ENCODE measurements at places on chromosomes 1 and 21.

- DNase-seq: no peak
These were observed 2.0 kb upstream of the SMYD3 start for GRCh38 chr1:246508897-246509688.

- no peak for DNase-seq
These were observed 250.3 kb upstream of the PROX1 start for GRCh38 chr1:213737398-213738035.

DNA sequence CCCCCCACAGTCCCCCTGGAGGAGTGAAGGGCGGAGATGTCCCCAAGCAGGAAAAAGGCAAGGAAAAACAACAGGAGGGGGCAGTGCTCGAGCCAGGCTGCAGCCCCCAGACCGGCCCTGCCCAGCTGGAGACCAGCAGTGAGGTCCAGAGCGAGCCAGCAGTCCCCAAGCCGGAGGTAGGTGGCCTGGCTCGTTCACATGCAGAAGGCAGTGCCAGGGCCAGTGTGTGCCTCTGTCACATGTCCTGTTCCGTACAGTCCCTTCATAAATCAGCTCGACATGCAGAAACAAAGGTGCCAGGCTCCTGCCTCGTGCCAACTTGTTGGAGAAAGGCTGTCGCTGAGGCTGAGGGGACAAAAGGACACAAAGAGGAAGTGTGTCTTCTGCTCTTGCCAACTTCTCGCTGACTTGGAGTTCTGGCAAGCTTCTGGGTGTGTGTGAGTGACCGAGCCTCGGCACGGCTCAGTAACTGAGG, 24.1 kb upstream of the MPZL1 start:
- DNase-seq: no peak

DNA sequence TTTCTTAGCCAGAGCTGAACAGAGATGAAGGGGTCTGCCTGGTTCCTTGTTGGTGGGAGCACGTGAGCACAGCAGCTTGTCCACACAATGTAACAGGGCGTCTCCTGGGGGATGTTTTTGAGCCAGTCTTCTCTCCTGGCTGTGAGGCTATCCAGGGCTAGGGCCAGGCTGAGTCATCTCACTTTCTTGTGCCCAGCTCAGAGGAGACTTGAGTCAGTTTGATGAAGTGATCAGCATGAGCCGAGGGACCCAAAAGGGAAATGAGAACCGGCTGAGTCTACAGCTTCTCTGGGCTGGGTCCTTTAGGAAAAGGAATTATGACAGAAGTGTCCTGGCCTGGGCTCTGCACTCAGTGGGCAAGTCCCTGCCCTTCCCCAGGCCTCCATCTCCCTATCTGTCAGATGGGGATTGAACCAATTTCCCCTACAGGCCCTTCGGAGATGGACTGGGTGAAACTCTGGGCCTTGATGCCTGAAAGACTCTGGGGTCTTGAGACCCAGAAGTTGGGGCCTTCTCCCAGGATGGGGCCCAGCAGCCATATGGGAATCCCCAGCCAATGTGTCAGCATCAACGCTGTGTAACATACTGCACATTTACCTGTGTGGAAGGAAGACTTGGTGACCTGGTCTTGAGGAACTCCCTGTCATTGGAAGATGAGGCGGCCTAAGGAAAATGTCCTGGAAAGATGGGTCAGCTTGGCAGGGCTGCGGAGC, 36.6 kb downstream of the DMRTB1 start:
- DNase-seq: no peak

GRCh38 chr1:233465745-233466343, 138.3 kb downstream of the MAP3K21 start:
- no peak for DNase-seq

DNA sequence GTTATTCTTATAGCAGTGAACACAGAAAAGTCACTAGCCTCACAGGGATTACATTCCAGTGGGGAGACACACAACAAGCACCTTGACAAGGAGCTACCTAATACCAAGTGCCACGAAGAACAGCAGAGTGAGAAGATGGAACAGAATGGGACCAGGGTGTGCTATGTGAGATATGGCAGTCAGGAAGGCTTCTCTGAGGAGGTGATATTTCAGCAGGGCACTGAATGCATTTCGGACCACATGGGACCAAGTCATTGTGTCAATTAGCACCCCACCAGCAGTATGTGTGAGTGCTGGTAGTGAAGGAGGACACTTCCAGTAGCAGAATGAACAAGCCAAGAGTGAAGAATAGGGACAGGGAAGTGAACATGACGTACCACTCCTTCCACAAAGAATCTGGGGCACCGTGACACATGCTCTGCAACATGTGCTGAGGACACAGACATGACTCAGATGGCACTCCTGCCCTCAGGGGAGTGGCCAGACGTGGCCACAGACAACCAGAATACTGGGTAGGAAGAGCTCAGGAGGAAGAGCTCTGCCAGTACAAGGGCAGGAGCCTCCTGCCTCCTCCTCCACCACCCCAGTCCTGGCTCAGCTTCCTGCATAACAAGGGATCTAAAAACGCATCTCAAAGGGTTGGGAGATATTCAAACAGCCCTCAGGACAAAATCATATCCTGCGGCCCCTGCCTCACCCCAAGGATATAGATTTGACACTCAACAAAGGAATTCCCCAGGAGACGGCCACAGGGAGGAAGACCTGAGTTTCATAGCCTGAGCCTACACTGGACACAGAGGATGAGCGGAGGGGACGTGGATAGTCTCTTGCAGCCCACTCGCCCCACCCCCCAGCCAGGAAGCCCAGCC, 102.5 kb downstream of the TRABD2B start:
- no peak for DNase-seq

DNA sequence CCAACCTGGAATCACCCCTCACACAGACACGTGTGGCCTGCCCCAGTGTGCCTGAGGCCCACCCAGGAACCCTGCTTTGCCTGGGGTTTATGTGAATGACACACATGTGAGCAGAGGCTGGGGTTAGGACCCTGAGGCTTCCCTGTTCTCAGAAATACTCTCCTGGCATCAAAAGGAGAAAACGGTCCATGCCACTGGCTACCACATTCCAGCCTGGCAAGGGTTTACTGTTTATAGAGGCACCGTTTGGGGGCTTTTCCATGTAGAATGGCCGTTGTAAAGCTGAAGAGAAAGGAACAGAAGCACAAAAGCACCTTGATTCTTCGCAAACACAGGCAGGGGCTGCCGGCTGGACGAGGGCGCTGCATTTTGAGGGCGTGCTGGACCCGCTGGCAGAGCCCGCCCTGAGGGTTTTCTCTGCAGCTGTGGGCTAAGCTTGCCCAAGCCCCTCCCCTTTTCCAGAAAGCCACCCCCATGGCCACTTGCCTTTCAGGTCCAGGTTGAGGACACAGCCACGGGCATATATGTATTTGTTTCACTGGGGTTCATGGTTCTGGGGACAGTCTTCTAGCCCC, 13.0 kb downstream of the TFF3 start:
- DNase-seq: no peak

DNA sequence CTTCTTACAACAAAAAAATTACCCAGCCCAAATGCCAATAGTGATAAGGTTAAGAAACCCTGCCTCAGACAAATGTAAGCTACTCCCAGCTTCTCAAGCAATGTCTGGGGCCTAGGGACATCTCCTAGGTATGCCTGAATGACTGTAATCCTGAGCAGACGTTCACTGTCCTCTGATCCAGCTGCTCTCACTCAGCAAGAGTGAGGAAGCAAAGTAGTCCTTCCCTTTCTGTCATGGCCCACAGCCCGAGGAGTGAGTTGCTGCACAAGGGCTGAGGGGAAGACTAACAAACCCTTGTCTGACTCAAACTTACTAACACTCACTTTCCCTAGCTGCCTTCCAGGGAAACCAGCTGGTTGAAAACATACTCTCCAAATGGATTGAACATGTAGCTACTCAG, 124.9 kb upstream of the TNFSF4 start:
- DNase-seq: no peak

DNA sequence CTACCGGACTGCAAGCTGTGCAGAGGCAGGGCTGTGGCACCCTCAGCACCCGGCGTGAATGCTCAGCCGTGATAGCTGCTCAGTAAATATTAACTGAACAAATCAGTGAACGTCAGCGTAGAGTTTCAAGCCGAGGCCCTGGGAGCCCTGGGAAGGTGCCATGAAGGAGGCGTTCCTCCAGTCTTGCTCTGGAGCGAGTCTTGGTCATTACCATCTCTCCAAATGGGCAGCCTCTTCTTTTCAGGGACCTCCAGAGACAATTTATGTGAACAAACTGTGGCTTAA, 449.2 kb downstream of the CAMTA1 start:
- DNase-seq: no peak

DNA sequence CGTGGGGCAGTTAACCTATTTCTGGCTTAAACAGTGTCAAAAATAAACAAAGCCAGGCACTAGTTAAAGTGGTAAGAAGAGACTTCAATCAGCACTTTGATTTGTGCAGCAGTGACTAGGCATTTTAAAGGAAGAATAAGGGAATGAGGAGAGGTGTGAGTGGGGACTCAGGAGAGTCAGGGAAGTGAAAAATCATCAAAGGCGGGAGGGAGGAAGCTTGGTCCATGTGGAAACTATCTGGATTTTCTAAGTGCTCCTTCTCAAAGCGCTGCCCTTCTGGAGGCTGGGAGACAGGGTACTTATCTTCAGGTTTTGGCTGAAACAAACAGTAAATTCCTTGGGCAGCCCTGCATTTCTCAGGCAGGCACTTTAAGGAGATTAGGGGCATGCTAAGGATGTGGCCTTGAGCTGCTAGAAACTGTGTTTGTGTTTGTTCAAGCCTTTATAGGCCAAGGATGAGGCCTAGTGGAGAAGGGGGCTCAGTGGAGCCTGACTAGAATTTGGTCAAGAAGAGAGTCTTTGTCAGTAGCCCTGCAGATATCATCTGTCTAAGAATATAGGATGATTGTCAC, 486.5 kb downstream of the SIPA1L2 start:
- no peak for DNase-seq

DNA sequence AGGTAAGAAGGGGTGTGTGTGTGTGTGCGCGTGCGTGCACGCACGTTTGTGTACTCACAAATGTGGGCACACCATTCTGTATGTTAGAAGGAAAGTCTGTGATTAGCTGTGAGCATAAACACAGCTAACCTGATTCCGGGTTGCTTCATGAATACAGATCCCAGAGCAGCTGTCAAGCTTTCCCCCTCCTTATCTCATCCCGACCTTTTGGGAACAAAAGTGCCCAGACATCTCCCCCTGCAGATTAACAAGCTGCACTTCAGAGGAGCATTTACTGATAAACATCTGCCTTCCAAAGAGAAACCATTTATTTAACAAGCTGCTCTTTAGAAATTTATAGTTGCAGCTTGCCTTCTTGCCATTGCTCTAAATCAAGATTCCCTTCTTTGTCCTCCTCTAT, 97.0 kb downstream of the MT1HL1 start:
- DNase-seq: no peak

DNA sequence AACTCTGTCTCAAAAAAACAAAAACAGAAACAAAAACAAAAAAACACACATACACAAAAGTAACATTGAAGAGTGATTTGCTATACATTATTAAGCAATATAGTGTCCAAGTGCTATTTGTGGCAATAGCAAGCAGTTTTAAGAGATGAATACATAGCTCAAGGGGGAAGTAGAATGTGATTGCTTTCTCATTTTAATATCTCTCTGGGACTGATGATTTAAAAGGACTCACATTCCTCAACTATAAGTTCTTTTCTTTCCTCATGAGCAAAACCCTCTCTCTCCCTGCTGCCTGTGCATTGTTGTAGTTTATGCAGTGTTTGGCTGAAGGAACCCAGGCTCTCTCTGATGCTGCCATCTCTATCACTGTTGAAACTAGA, 47.0 kb upstream of the CSF1 start:
- DNase-seq: no peak

DNA sequence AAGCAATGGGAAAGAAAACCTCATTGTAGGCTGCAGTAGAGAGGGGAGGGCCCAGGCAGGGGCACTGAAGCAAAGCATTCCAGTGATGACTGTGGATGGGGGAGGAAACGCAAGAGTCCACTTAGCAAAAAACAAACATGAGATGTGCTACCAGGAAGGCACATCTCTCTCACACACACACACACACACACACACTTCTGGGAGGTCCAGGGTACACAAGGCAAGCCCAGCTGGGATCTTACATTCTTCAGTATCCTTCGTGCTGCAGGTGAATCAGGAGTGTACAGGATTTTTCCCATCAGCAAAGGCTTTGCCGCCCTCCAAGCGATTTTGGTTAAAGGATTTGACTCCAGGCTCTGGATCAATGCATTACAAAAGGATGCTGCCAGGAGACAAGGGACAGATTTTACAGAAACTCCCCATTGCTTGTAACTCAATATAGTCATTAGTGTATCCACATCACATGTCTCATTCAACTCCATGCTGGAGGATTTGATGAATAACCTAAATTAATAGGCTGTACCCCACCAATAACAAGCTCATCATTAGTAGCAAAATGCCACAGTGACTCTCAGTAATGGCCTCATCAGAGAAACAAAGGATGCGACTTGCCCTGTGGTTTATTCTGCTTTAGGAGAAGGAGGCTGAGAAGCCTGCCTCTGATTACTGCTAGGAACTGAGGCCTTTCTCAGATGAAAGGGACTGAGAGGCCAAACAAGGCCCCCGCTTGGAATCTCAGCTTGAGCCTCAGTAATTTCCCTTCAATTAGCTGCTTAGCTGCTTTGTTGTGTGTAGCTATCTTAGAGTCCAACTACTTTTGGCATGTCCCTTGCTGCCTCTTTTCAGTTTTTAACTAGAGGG, 41.6 kb downstream of the ABCA4 start:
- no peak for DNase-seq

DNA sequence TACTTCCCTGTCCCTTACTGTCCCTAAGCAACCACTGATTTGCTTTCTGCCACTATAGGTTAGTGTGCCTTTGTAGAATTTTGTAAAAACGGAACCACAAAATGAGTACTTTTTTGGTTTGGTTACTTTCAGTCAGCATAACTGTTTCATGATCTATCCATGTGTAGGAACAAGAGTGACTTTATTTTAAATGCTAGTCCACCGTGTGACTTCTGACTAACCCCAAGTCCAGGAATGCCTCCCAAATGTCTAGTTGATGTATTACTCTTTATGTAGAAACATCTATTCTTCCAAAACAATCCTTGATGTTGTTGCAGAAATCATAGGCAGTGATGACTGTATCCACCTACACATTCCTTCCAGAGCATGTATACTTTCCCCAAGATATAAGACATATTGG, 21.3 kb downstream of the ATPAF1 start:
- no peak for DNase-seq

DNA sequence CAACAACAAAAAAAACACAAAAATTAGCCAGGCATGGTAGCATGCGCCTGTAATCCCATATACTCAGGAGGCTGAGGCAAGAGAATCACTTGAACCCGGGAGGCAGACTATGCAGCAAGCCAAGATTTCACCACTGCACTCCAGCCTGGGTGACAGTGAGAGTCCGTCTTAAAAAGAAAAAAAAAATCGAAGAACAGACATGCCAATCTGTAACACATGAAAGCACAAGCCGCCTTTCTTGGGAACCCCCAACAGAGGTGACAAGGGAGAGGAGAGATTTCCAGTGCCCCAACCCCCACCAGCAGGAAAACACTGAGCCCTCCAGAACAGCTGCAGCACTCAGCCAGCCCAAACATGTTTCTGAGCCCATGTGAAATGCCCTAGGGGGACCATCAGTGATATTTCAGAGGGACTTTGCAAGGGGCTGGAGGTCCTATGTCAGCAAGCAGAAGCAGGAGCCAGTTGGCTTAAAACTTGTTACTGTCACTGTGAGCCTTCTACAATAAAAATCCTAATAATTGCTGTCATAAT, 14.2 kb upstream of the EFNA1 start:
- DNase-seq: no peak

Measured in GM20000 (cell line).